ENCODE measurements at places on chromosomes 11 and 22.

GRCh38 chr11:87316491-87316890, 278.8 kb downstream of the TMEM135 start:
- DNase-seq = no peak

DNA sequence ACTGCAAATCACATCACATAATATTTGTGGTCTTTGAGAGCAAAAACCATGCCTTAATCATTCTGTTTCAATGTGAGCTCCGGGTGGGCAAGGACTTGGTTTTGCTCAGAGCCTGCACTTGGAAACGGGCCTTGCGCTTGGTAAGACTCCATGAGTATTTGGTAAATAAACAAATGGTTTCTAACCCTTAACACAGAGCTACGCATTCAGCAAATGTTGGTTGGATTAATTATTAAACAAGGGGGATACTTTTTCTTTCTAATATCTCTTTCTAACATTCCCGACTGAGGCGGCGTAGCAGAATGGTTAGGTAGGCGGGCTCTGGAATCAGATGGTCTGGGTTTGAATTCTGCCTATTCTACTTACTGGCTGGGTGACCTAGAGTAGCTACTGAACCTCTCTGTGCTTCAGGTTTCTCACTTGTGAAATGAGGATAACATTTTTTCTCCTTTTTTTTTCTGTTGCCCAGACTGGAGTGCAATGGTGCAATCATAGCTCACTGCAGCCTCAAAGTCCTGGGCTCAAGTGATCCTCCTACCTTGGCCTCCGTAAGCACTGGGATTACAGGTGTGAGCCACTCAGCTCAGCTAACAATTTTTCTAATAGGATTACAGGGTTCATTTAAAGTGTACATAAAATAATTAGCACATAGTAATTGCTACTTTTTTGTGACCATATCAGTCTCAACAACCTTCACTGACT, 3.4 kb upstream of the FAM83F start:
- no peak for DNase-seq

- DNase-seq = no peak
Measured at GRCh38 chr22:26215736-26216135, 46.5 kb downstream of the SEZ6L start.

DNA sequence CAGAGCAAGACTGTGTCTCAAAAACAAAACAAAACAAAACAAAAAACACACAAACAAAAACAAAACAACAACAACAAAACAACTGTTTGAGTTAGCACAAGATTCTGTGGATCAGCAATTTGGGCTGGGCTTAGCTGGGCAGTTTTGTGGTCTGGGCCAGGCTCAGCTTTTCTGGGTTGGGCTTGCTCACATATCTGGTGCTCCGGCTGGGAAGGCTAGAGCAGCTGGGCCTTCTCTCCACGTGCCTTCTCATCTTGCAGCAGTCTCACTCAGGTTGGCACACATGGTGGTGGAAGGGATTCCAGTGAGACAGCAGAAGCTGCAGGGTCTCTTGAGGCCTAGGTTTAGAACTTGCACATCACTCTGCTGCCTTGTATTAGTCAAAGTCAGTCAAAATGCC, 35.7 kb downstream of the EIF3F start:
- no peak for DNase-seq

DNA sequence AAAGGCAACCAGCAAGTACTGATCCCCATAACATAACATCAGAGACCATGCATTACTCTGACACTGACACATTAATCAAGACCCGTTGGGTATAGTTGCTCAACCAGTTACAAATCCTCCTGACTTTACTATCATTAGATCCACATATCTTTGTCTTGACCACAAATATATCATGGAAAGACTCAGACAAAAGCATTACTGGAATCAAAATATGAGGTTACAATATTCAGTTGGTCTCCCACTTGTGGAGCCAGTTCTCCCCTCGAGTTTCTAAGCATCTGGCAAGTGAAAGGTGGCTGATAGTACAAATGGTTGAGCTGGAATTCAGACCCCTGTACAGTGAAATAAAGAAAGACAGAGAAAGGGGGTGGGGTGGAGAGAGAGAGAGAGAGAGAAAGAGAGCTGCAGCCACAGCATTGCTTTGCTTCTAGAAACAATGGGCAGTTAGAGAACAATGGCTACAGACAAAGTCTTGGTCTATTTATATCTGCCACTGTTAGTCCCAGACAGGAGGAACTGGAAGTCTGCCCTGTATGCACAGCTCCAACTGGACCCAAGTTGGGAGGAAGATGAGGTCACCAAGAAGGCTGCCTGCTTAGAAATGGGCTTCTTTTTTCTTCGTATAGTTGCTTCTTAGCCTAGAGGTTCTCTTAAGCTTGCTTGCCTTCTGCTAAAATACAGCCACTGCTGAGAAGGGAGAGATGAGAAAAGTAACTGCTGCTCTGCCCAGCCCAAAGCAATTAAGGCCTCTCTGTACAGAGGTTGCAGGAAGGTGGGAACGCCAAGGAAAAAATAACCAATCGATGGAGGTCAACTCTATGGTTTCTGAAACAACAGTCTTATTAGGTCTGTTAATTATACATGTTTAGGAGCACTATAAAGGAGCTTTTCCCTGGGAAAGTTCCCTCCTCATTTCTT, 85.5 kb downstream of the ETS1 start:
- no peak for DNase-seq

- DNase-seq = no peak
Measured at GRCh38 chr11:13229136-13229535, 48.5 kb upstream of the BMAL1 start.
